ENCODE measurements at places on chromosomes 2 and 18. TPM values are rescaled to one million over a fixed set of nuclear protein-coding genes. Genes with fewer than 3 reads are reported as not detected.

DNA sequence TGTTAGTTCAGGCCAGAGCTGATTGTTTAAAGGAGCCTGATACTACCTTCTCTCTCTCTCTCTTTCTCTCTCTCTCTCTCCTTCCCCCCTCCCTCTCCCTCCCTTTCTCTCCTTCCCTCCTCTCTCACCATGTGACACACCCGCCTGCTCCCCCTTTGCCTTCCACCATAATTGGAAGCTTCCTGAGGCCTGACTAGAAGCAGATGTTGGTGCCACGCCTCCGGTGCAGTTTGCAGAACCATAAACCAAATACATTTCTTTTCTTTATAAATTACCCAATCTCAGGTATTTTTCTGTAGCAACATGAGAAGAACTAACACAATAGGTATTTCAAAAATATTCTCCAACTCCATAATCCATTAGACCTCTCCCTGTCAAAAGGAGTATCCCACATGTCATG is 62.4 kb downstream of the ANKRD62 start:
- no peak for DNase-seq

DNA sequence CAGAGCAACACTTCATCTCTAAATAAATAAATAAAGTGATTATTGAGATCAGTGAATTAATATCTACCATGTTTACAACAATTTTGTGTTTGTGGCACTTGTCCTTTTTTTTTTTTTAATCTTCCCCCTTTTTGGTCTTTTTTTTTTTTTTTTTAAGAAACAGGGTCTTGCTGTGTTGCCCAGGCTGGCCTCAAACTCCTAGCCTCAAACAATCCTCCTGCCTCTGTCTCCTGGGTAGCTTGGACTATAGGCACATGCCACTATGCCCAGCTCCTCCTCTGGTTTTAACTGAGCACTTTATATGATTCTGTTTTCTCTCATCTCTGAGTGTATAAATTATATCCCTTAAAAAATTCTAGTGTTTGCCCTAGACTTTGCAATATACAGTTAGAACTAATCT is 30.3 kb downstream of the SLC4A5 start:
- DNase-seq = no peak

GRCh38 chr18:57373017-57373416 is 20.7 kb downstream of the ST8SIA3 start:
- no peak for DNase-seq

- peak; percentile 15 for DNase-seq
Observed at GRCh38 chr18:49019446-49020045, 68.8 kb upstream of the SMAD7 start.

DNA sequence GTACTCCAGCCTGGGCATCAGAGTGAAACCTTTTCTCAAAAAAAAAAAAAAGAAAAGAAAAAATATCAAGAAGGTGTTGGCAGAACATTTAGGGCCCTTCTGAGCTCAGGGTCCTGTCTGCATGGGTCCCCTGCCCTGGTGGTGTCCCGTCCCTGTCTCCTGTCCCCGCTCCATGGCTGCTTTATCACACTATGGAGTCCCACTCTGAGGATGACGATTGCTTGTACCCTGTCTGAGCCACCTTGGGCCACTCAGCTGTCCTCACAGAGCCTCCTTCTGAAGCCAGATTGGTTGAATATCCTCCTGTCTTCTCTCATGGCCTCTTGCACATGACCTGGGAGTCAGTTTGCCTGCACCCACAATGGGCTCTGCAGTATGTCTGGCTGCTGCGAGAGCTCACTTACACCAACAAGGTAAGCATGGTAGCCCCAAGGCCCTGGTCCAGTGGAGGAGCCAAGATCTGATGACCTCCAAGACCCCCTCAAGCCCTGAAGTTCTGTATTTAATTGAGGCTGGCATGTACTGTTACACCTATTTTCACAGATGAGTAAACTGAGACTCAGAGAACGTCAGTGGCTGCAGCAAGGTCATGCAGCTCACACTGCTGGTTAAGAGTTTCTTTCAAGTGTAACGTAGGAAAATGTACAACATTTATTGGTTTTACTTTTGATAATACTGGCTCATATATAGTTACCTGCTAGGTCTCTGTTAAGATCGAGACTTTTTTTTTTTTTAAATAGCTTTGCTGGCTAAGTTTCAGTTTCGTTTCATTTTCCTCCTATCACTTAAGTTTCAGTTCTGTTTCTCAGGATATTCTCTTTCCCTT is 16.9 kb upstream of the ZCCHC2 start:
- DNase-seq = peak; percentile 48

DNA sequence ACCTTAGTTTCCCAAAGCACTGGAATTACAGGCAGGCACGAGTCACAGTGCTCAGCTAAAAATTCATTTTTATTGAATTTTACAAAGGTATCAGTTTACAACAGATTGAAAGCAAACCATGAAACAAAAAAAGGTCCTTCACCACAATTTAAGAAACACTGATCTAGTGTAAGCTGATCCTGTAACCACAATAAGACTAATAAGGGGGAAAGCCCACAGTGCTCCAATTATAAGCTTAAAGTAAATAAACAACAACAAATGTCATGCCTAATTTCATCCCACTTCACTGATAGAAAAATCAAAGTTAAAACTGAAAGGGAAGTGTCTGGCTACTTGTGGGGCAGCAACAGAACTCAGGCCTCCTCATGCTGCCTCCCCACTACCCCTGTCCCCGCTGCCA is 49.2 kb downstream of the ICA1L start:
- DNase-seq = no peak

GRCh38 chr2:213863541-213863940 is 547.3 kb upstream of the VWC2L start:
- DNase-seq = no peak

DNA sequence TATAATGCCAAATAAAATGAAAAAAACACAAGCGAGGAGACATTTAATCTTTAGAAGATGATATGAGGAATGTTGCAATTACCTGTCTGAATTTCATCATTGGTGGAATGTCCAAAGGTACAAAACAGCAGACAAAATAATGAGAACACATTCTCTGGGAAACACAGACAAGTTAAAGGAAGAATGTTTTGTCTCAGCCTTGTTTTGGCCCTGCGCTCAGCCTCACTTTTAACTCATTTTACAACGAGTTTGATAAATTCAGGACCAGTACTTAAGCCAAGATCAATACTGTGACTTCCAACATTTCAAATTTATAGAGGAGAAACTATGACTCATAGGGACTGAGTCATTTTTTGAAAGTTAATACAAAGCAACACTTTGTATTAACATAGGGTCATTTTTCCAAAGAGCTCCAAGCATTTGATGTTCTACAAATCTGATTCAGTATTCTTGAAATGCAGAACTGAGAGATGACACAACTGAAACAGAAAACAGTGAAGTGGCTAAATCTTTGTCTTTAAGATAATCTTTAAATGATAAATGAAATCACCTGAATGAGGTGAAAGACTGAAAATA is 833.2 kb upstream of the CHAC2 start:
- no peak for DNase-seq

GRCh38 chr2:10343658-10344057 is 41.0 kb downstream of the HPCAL1 start:
- no peak for DNase-seq

DNA sequence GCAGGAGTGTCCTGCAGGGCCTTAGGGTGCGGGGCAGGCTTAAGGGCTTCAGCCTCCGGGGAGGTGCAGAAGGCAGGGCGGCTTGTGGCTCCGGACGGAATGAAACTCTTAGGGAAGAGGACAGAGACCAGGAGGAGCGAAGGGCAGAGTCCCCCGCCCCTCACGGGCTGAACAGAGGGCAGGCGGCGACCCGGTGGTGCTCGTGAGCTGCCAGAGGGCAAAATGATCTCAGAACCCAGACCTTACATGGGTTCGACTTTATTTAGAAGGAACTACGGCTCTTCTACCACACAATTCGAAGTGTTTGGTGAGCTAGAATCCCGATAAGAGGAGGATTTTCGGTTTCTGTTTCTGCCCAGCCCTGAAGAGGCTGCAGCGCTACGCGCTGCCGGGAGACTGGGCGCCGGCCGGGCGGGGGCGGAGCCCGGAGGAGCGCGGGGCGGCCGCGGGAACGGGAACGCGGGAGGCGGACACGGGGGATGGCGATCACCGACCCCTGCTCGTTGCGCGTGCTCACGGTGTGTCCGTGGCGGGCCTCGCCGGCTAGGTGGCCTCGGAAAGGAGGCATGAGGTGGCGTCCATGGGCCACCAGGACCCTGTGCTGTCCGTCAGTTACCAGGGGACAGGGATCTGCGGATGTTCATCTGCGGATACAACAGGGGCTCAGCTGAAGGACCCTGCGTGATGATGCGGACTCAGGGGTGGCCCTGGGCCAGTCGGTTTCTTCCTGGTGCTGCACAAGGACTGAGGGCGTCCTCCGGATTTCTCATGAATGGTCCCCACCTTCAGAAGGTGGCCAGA is 4.2 kb upstream of the SP100 start:
- peak; percentile 76 for DNase-seq

GRCh38 chr2:175282300-175282699 is 100.8 kb upstream of the ATP5MC3 start:
- DNase-seq = no peak

GRCh38 chr2:137333386-137334165 is 568.2 kb downstream of the THSD7B start:
- no peak for DNase-seq

GRCh38 chr18:12701161-12701560 is 1.4 kb downstream of the CEP76 start:
- DNase-seq = no peak

GRCh38 chr2:219509780-219510511 is 4.3 kb upstream of the ASIC4 start:
- peak; percentile 45 for DNase-seq

- DNase-seq = no peak
Observed at GRCh38 chr18:77654302-77654701, 404.7 kb downstream of the GALR1 start.

- no peak for DNase-seq
Observed at GRCh38 chr2:88226754-88227153, 56.6 kb downstream of the THNSL2 start.

DNA sequence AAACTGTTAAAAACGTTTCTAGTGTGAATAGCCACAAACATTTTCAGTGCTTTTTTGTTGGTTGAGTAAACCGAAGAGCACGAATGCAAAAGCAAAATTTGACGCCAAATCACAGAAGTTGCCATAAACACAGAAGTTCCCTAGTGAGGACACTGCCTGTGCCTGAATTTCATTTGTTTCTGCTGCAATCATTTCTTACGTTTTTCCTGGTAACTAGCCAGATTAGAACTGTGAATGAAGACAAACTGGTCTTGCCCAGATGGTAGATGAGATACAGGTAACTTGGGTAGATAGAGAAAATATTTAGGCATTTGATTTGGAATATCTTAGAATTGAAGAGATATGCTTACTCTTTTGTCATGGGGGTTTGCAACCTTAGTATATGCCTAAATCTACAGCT is 9.8 kb upstream of the TBR1 start:
- DNase-seq = no peak

DNA sequence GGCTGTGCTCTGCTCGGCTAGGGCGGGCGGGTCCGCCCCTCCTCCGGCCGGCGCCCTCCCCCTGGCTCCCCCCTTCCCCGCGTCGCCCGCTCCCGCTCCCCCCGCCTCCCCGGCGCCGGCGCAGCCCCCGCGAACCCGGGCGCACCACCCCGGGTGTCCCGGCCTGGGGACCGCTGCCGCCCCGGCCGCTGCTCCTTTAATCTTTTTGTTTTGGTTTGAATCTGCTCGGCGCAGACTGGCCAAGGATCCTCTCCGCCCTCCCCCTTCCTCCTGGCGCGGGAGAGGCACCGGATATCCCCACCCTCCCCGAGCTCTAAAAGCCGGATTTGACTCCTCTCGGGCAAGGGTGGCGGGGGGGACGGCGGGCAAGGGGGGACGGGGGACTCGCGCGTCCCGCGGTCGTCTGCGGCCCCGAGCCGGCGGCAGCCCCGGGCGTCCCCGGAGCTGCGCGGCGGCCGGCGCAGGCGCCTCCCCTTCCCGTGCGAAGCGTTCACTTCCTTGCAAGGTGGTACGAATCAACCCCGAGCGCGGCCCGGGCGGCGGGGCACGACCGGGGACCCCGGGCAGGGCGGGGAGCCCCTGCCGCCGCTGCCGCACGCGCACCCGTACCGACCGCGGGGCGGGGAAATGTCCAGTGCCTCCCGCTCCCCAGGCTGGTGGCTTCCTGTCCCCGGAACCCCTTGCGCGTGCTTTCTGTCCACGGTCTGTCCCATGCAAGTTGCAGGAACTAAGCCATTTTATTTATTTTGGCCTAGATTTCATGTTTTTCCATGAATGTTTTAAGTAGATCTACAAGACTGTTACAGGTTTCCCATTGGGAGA is at the start of gene PTGR3:
PTGR3 (minus strand) TSS at position 11 of the 822 bp plus-strand sequence. CDS start 81 bp downstream, outside the sequence.
- peak; percentile 89 for DNase-seq

DNA sequence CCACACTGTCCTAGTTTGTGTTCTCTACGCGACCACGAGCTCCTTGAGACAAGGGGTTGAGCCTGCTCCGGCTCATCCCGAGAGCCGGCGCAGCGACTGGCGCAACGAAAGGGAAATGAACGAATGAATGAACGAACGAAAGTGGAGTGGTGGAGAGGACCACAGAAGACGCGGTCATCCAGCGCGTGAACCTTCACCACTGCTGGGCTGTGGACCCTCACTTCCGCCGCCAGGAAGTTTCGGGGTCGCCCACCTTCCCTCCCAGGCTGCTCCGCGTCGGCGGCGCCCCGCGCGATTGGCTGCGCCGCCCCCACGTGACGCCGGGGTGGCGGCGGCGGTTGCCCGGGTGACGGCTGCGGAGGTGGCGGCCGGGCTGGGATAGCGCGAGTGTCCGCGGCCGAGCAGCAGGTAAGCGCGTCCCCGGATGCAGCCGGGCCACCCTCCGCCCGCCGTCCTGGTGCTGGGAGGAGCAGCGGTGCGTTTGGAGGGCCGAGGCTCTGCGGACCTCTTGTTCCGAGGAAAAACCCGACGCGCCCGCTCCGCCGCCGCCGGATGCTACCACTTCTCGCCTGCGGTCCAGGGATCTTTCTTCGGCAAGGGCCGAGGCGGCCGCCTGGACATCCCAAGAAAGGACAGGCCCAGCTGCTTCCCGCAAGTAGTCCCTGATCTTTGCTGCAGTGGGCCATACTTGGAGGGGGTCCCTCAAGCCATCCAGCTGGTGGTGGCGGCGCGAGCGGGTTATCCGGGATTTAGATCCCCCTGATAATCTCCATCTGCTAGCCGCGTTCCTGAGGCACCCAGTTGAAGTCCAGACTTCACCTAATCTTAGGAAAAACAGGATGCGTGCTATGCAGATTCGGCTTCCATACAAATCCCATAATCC is at the start of gene ARMC9:
ARMC9 (plus strand) TSS at position 341 of the 883 bp plus-strand sequence. CDS start 7,608 bp downstream, outside the sequence.
- peak; percentile 78 for DNase-seq

- DNase-seq = no peak
Observed at GRCh38 chr2:133171393-133172004, 396.8 kb downstream of the NCKAP5 start.

GRCh38 chr2:217513258-217513657 is 489.5 kb downstream of the TNS1 start:
- no peak for DNase-seq

The CRYGC gene
- total RNA-seq = not detected

The GPR55 gene
- total RNA-seq = 7.3 TPM

The PSMA8 gene
- total RNA-seq = 0.60 TPM

The DYNAP gene
- not detected for total RNA-seq

The FHOD3 gene
- not detected for total RNA-seq

The RRM2 gene
- 546 TPM for total RNA-seq

The CENPA gene
- 39.5 TPM for total RNA-seq

The CFAP210 gene
- total RNA-seq = not detected

The IL36RN gene
- not detected for total RNA-seq

The LYPD6B gene
- not detected for total RNA-seq

The CLEC4F gene
- not detected for total RNA-seq

The CAMKMT gene
- 12.0 TPM for total RNA-seq
